Stimulated activated naive CD8-positive, alpha-beta T cell treated with anti-CD3 and anti-CD28 coated beads, Interleukin-15, amount 100 ng/mL, for 72 hours (primary cell): ENCODE measurements at places on chromosomes 7 and 10.

- DNase-seq: no peak
Measured at GRCh38 chr10:119343011-119343601, 135.7 kb downstream of the GRK5 start.

GRCh38 chr7:39734633-39735004 lies 111.2 kb downstream of the RALA start:
- DNase-seq: no peak

GRCh38 chr10:19728964-19729363 lies 87.3 kb upstream of the PLXDC2 start:
- no peak for DNase-seq

GRCh38 chr10:12237265-12238220 lies 41.6 kb downstream of the CDC123 start:
- DNase-seq: no peak

DNA sequence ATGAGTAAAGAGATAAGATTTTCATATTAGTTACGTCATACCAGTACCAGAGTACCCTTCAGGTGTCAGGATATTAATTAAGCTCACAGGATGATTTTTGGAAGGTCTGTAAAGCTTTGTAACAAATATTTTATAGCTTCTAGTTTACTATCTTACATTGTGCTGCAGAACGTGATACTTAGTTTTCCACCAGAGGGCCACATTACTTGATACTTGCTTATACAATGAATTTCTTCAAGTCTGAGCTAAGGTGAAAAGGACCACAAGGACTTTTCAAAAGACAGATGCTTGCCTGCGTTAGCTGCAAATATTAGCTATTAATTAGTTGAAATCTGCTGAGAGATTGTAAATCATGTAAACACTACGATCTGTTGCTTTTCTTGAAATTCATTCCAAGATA lies 12.2 kb downstream of the FOXP2 start:
- no peak for DNase-seq

GRCh38 chr10:122285506-122286444 lies 14.7 kb downstream of the BTBD16 start:
- DNase-seq: no peak

DNA sequence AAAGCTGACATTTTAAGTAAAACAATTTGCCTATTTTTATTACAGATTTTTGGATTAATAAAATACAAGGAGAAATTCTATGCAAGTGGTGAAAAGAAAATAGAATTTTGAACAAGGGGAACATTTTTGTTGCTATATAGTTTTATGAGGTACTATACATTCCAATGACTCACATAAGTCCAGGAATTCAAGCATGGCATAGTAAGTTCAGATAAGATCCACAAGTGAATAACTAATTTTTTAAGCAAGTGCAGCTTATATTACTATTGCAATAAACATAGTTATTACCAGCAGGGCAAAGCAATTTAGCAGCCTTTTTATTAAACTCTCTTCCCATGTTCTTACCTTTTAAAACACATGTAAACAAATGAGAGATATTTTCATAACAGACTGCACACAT lies 1123.5 kb upstream of the LRRN3 start:
- no peak for DNase-seq

DNA sequence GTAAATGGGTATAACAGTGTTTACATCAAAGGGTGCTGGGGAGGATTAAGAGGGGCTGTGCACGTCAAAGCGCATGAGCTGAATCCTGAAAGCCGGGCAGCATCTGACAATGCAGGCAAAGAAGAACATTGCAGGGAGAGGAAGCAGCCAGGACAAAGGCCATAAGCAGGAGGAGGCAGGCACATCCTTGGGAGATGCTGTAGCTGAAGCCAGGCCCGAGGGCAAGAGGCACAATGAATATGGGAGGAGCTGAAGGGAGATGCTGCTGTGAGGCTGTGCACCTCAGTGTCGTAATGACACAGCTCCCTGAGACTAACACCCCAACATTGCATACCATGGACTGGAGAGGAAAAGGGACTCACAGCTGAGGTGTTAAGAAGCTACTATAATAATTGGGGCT lies 129.2 kb downstream of the BTAF1 start:
- DNase-seq: no peak

DNA sequence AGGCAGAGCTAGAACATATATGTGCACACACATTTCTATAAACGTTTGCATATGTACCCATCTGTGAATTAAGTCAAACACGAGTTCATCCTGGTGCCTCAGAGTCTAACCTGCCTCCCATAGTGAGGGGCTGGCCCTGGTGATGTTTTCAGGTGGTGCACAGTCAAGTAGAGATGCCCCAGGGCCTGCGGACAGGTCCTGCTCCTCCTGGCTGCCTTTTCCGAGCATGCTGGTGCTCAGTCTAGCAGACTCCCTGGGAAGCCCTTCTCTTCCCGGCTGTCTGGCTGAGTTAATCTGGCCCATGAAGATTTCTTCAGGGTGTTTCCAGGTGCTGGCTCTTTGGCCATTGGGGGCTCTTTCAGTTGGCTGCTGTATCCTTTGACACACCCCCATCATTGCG lies 14.3 kb downstream of the ADCY1 start:
- DNase-seq: no peak

DNA sequence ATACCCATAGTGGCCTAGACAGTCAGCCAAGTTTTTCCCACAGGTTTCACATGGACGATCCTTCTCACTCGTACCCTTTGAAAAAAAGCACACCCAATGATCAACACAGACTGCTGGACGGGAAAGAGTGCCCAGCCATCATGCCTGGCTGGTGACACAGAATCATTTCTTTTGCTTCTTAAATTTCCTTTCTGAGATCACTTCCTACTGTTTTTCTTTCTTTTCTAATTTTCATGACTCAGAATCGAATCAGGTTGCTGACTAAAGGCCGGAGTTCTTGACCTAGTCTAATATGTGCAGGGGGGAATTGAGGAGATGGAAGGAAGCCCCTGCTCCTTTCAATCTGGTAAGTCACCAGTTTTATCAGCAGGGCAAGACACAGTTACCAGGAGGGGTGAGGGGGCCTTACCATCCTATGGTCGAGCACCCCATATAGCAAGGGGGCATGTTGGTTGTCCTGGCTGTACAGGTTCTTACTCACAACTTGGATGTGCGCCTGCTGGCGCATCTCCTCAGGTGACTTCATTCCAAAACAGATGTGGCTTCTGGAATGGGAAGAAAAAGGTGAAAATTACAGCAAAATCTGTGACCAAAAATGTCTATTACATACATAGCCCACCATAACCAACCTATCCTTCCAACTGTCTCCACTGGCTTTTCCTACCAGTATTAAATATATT lies 3.5 kb downstream of the POLR3A start:
- DNase-seq: no peak

DNA sequence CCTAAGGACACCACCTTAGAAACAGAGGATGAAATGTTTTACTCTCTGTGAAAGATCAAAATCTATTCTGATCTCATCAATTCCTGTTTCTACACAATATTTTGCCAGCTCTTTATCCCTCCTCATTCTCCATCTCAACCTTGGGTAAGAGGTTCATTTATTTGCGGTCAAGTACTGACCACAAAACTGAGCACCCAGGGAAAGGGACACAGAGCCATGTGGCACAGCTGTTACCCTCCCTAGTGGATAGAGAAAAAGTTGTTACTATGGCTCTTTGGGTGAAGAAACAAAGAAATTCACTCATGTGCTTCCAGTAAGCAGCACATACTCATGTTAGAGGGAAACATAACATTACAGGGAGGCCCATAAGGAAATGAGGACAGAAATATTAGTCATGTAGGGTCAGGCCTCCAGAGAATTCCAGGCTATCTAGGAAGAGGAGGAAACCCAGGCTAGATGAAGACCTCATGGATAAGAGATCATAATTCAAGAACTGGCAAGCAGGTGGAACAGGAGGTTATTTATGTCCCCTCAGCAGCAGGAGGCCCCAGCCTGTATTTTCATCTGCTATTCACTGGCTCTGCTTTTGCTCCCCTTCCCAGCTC lies 114.5 kb downstream of the ATE1 start:
- no peak for DNase-seq

- no peak for DNase-seq
Measured at GRCh38 chr10:71666639-71667386, 52.8 kb downstream of the C10orf105 start.

DNA sequence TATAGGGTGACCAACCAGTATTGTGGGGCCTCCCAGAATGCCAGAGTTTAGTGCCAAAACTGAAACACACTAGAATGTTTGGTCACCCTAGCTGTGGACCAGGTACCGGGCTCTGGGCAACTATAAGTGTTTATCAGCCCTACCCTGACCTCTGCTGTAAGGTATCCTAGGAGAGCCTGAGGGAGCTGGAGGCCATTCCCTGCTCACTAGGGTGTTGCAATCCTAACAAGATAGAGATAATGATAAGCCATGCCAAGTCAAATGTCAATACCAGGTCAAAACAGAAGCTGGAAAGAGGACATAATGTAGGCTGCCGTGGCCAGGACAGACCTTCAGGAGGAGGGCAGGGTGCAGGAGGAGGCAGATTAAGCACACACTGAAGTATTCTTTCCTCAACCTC lies 151.8 kb downstream of the KCNMA1 start:
- no peak for DNase-seq

DNA sequence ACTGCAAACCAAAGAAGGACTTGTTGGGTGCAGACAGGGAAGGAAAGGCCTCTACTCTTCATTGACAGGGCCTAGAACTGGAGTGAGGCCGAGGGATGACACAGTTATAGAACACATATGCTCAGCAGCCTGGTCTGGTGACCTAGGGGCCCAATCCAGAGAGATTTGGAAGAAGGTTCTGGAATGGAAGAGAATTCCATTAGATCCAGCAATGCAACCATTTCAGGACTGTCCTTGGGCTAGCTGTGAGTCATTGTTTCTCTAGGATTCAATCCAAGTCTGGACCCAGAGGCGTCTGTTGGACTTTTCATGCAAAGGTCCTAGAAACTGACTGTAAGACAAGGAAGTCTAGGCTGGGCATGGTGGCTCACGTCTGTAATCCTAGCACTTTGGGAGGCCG lies 59.2 kb downstream of the WIPF3 start:
- DNase-seq: no peak

DNA sequence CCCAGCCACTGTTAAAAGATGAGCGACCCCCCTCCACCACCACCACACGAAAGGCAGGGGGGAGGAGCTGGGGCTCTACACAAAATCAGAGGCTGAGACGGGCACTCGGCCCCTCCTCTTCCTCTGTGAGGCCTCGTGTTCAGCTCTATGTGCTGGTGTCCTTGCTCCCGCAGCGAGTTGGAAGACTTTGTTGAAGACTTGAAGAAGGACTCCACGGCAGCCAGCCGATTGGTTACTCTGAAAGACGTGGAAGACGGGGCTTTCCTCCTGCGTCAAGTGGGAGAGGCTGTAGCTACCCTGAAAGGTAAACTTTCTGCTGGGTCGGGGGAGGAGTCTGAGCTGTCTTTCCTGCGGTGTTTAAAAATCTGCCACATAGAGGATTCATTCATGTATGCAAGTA lies 203.7 kb downstream of the ARHGAP21 start:
- peak; percentile 35 for DNase-seq

DNA sequence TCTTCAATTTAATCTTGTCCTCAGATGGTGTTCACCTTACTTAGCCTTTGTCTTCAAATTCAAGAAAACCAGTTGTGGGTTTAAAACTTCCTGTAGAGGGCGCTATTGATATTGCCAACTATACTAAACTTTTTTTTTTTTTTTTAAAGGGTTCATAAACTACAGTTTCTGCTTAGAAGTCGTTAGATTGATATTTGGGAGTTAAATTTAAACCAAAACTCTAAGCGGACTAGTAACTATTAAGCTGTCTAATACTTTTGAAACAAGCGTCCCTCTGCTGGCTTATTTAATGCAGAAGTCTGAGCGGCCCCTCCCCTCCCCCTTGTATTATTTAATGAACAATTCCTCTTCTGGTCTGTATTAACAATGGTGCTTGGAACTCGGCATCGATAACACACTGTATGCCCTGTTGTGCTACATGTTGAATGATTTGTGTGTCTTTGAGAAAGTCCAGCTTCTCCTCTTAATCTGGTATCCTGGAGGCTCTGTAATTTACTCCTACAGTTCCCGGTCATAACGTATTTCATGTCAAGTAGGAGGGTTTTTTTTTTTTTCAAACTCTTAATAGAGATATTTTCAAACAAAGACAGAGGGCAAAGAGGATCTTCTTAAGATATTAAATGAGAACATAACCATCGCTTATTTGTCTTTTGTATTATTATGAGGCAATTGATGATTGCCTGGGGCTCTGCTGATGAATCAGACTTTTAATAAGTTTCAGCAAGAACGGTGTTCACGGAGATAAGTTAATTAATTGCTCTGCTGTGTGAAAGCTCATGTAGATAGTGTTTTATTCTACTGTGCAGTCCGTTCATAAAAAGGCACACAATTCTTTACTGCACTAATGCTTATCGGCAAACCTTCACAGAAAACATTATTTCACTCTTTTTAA lies 22.6 kb upstream of the CREB5 start:
- DNase-seq: no peak

- no peak for DNase-seq
Measured at GRCh38 chr7:81882086-81882485, 112.2 kb upstream of the HGF start.

- no peak for DNase-seq
Measured at GRCh38 chr7:50977421-50977820, 194.7 kb upstream of the GRB10 start.

DNA sequence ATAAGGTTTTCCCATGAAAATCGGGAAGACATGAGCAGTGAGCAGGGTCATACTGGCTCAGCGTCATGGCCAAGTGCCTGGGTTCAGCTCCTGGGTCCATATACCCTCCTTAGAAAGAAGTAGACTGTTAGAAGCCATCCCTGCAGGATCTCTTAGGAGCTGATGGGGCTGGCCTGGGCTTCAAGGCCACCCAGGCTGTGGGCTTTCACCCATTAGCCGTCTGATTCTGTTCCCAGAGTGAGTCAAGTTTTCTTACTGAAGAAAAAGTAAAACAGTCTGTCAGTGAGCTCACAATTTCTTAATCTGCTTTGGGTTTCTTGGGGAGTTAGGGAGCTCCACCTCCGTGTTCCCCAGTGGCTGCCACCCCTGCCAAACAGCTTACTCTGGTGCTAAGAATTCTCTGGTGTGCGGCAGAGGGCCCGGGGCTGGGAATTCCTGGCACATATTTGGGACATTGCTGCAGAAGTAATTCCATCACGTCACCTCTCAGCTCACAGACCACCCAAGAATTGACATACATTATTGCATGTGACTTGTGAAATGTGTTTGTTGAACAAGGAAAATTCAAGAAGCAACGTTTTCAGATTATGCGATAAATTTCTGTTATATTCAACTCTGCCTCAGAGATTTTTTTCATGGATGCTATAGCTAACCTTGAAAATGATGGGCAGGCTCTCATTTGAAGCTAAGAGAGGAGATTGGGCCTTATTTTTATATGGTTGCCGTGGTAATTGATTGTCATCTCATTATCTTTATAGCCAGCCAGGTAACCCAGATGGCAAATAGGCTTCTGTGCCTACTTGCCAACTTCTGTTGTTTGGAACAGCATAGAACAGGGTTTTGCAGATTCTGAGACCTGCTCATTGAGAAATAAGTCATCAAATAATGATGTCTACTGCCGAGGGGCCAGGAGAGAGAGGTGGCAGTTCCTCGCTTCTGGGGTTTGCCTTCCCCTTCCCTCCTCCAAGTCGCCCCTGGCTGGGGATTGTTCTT lies 166.4 kb downstream of the CHN2 start:
- DNase-seq: no peak
